ENCODE measurements at places on chromosomes 6 and 20. TPM values are rescaled to one million over a fixed set of nuclear protein-coding genes. Genes with fewer than 3 reads are reported as not detected.
A peak's percentile ranks its signal among the peaks of the same experiment; 100 is the strongest.

Gene FOXF2
- 1.2 TPM for total RNA-seq

DNA sequence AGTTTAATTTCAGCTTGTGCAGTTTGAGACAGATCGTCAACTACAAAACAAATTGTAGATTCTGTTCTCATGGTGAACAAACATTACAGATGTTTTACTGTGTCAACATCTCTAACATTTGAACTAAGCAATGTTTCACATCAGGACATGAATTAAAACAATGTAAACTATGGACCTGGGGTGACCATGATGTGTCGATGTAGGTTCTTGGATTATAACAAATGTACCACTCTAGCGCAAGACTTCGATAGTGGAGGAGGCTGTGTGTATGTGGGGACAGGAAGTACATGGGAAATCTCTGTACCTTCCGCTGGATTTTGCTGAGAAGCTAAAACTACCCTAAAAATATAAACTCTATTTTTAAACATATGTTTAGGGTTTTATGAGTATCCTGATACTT, 17.1 kb downstream of the HIVEP2 start:
- no peak for DNase-seq

Gene SLC13A3
- 10.2 TPM for total RNA-seq

GRCh38 chr6:45710304-45710821, 305.3 kb downstream of the CLIC5 start:
- DNase-seq = no peak

Gene SYNDIG1
- 26.1 TPM for total RNA-seq

GRCh38 chr6:105373481-105373880, 29.4 kb downstream of the PREP start:
- DNase-seq = no peak

DNA sequence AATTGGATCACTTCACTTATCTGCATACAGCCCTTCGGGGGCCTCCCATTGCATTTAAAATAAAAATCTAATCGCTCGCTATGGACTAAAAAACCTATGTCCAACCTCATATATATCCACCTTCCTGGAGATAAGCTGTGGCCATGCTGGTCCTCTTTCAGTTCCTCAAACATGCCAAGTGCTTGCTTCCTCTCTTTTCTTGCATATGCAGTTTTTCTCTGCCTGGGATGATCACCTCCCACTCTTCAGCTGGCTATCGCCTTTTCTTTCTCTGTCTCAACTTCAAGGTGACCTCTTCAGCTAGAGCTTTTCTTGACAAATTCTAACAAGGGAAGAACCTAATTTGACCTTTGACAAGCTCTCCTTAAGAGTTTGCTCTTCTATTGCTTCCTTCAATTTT, 5.6 kb upstream of the TFB1M start:
- no peak for DNase-seq

Gene OTOR
- 0.82 TPM for total RNA-seq

GRCh38 chr6:168272415-168273325, 46.9 kb downstream of the DACT2 start:
- no peak for DNase-seq

GRCh38 chr6:144411531-144412165, 126.5 kb downstream of the UTRN start:
- DNase-seq = no peak

Gene LY6G5C
- total RNA-seq = 5.3 TPM

GRCh38 chr6:150697515-150697914, 97.8 kb downstream of the PLEKHG1 start:
- no peak for DNase-seq

DNA sequence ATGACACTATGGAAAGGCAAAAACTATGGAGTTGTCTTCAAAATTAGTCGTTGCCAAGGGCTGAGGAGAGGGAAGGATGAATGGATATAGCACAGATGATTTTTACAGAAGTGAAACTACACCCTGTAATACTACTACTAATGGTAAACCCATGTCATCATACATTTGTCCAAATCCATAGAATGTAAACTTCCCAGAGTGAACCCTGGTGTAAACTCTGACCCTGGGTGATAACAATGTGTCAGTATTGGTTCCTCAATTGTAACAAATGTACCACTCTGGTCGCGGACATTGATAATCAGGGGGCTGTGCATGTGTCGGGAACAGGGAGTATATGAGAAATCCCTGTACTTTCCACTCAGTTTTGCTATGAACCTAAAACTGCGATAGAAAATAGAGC, 72.2 kb downstream of the CNBD2 start:
- no peak for DNase-seq

DNA sequence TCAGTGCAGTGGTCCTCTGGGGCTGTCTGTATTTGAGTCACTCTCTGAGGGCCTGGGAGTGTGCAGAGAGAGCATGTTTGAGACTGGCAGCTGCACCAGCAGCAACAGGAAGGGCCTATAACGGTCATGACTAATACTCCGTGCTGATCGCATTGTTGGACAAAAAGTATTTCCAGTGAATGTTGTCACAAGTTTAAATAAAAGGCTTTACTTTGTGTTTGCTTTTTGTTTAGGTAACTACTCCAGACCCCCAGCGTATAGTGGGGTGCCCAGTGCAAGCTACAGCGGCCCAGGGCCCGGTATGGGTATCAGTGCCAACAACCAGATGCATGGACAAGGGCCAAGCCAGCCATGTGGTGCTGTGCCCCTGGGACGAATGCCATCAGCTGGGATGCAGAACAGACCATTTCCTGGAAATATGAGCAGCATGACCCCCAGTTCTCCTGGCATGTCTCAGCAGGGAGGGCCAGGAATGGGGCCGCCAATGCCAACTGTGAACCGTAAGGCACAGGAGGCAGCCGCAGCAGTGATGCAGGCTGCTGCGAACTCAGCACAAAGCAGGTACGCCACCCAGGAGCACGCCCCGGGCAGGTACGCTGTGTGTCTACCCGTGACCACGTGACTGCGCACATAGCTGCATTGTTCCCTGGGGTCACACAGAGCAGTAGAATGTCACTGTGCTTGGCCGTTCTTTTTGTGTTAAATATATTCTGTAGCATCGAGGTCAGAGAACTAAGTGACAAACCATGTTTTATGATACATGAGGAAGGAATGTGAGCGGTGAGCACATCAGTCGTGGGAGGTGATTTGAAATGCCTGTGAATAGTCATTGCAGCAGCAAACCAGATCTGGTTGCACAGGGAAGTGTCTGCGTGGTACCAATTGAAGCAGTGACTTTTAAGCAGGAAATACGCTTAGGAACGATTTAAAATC, 174.7 kb downstream of the TMEM242 start:
- peak; percentile 69 for DNase-seq

DNA sequence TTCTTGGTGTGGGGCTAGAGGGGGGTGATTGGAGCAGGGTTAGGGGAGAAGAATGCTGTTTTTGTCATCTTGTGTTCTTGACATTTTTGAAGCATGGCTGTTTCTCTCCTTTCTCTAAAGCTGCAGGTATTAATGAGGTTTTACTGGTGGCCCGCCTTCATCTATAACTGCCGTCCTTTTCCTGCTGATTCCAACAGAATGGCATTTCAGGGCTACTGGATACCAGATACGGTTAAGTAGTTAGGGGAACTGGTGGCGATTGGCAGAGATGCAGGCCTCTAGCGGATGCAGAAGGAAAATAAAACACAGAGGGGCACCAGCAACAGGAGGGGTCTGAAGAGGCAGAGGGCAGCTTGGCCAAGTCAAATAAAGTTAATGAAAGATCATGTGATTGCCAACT, 89.7 kb upstream of the EEF1E1 start:
- no peak for DNase-seq

DNA sequence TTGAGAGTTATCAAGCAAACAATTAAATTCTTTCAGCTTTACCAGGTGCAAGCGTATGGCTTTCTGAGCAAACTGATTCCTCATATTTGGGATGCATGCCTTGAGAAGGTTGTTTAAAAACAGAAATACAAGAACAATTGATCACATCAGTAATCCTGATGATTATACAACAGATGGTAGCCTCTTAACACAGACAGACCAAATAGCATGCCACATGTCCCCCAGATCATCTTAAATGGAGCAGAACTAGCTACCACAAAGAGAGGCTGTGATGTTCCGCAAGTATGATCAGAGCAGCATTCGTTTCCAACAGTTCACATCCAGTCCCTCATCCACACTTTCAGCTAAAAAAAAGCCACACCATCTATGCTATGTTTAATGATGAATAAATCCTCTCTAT, 246.2 kb upstream of the NRSN1 start:
- DNase-seq = no peak

GRCh38 chr6:152085451-152085921, 278.0 kb downstream of the ESR1 start:
- no peak for DNase-seq

- no peak for DNase-seq
These were observed 2.6 kb downstream of the GHRH start for GRCh38 chr20:37259031-37259430.

DNA sequence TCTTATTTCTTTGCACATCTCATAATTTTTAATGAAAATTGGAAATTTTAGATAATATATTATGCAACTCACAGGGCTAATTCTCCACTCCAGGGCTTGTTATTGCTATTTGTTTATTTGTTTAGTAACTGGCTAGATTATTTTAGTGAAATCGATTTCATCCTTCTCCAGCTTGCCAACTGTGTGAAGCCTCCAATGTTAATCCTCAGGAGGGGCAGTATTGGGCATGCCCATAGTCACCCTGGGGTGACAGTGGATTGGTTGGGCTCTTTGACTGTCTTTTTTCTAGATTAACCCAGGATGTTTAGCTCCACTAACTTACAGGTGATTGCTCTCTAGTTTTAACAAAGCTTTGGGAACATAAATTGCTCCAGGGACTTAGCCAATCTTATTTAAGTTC, 450.1 kb downstream of the BMP2 start:
- no peak for DNase-seq

Gene ZSCAN23
- total RNA-seq = 11.0 TPM
